ENCODE measurements at places on chromosomes 12 and 14.

DNA sequence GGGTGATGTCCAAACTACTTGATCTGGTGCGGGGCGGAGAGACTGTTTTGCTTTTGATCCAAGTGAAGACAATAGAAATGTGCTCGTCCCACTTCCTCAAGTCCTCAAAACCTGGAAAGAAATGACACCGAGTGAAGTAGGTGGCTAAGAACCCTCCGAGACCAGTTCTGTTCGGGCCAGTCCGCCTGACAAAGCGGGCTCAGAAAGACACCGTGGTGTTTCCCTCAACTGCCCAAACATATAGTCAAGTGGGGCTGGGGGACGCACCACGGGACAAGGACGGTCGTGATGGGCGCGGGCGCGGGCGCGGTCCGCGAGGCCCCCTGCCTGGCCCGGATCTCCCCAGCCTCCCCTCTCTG is 1.6 kb downstream of the PHLDA1 start:
- DNase-seq, result no peak

GRCh38 chr12:4148418-4149056 is 125.0 kb upstream of the CCND2 start:
- no peak for DNase-seq

- DNase-seq, result peak; percentile 97
These were observed at the start of gene FOXG1 for GRCh38 chr14:28766469-28766955. Gene FOXG1, plus strand, starts transcription at chr14:28766787. Its CDS starts 493 bp downstream, at chr14:28767280.

DNA sequence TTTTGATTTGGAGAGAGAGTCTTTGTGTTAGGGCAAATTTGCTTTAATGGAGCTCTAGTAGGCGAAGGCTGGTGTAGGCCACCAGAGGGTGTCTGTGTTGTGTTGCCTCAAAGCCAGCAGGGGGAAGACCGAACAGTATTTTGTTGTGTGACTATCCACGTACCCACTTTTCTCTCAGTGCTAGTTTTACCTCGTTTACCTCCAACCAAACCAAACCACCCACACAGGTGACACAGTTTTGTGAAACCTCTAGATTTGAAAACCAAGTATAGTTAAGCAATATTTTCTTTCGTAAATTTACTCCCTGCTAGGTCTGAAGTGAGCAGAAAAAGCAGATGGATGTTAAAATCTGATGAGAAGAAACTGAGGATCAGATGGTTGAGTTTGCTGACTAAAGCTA is 36.3 kb upstream of the NPFF start:
- peak; percentile 15 for DNase-seq

DNA sequence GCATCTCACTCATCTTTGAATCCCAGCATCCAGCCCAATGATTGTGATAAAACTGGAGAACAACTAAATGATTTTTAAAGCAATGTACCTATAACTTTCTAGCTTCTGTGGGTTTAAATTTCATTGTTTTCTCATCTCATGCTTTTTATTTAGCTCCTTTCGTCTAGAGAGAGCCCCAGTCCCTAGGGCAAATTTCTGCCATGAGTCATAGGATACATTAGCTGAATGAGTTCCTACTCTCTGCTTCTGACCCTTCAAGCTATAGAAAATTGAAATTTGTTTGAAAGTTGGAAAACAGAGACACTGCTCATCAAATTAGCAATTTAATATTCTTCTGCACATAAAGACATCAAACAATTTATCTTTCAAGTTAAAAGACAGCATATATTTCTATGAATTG is 113.9 kb downstream of the KIF21A start:
- no peak for DNase-seq

DNA sequence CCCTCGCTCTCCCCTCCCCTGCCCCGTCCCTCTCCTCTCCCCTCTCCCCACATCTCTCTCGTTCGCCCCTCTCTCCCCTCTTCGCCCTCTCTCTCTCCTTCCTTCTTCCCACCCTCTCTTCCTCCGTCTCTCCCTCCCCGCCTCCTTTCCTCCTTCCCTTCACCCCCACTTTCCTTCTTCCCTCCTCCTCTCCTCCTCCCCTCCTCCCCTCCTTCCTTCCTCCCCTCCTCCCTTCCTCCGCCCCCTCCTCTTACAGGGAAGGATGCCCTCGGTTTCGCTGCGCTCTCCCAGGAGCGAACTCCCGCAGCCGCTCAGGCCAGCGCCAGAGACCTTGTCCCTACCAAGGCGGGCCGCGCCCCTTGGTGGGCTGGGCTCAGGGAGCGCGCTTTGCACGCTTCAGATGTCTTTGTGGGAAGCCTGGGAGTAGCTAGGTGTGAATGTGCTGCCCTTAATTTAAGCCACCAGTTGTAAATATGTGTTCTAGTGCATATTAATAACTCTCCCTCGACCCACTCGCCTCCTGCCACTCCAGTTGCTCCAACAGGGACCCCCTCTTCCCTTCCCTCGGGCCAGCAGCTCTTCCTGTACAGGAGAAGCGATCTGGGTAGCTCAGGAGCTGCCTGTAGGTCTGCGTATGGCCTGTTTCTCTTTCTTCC is 13.3 kb upstream of the MAP3K9 start:
- DNase-seq, result no peak

- no peak for DNase-seq
These were observed 7.0 kb upstream of the B4GALNT3 start for GRCh38 chr12:452667-453210.

DNA sequence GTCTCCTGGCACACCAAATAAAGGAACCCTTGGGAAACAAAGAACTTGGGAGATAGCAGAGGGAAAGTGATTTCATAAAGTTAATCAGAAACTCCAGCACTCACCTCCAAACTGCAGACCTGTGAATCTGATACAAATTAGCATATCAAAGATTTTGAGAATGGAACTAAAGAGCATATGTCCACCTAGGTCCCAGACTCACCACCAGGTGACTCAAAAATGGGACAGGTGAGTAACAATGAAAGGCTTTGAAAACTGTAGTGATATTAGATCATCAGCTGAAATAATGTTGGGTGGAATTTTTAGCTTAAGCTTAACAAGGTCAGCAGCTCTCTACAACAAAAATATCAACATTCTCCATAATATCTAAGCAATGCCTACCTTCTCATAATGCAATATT is 214.8 kb downstream of the RERGL start:
- no peak for DNase-seq

- DNase-seq, result no peak
These were observed 282.1 kb downstream of the TMTC2 start for GRCh38 chr12:82968631-82969367.

DNA sequence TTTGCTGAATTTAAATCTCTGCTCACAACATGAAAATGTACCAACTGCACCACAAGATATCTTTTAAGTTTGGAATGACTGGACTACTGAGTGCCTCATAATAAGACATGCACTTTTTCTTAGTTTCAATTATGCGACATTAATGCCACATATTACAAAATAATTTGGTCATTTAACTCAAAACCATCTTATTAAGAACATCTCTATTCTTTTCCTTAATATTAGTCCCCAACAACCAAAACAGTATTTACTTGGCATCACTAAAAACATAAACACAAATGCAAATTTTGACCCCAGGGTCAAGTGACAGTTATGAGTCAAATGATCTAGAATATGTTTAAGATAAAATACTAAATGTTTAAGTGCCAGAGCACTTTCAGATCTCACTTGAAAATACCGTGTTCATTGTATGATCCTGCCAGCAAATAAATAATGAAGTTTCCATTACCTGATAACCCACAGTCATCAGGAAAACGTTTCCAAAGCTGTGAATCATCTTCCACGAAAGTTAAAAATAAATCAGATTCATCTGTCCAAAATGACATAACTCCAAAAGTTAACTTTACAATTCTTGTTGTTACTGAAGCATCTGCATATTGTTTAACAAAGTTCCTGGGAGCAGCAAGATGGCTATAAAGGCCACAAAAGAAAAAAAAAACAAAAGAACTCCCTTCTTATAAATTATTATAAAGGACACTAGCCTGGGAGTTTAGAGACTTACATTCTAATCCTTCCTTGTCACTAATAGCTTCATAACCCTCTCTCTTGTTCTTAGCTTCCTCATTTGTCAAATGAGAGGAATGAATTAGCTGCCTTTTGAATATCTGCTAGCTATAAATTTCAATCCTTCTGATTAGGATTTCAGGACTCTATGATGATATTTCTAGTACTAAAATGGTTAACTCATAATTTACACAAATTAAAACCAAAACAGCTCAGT is 30.5 kb upstream of the AP4S1 start:
- no peak for DNase-seq

DNA sequence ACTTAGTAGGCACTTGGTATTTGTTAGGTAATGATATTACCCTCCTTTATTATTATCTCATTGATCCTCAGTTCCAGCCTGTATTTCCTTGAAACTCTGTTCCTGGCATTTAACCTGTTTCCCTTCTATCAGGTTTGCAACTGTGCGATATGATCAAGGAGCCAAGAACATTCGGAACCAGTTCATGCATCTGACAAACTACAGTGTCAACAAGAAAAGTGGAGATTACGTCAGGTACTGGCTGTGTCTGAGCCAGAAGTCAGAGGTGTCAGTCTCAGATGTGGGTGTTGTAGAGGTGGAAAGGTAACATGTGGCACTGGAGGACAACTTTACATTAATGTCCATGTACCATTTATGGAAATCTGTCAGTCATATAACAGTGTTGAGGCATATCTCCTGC is 56.7 kb downstream of the TTLL5 start:
- DNase-seq, result no peak

GRCh38 chr12:116222358-116222757 is 55.1 kb downstream of the MED13L start:
- DNase-seq, result no peak

- DNase-seq, result no peak
These were observed 86.1 kb upstream of the LMO3 start for GRCh38 chr12:16692099-16692498.

- DNase-seq, result no peak
These were observed 421 bp downstream of the FCF1 start for GRCh38 chr14:74713395-74713735.

GRCh38 chr14:75340921-75341320 is 62.3 kb downstream of the FOS start:
- DNase-seq, result no peak

DNA sequence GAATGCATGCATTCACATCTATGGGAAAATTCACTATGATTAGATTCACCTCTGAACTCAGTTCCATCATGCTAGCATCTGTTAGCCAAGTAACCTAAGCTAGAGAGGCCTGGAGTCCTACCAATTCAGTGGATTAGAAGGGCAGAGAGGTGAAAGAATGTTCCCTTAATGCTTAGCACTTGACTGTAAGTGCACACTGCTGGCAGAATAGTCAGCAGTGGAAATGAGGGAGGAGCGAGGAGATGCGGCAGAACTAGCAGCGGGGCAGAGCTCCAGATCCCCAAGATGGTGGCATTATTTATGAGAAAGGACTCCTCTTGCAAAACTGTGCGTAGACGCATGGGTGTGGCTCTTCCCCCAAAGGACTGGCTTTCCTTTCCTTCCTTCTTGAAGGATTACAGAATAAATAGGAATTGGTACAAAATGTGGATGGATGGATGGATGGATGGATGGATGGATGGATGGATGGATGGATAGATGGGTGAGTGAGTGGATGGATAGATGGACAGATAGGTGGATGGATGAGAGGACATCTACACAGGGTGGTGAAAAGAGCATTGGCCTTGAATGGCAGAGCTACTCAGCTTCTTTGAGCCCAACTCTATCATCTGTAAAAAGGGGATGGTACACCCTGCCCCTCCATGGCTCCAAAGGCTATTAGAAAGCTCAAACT is 227.2 kb downstream of the CHST11 start:
- no peak for DNase-seq

- DNase-seq, result no peak
These were observed 5.1 kb downstream of the SLC4A8 start for GRCh38 chr12:51429700-51430099.

DNA sequence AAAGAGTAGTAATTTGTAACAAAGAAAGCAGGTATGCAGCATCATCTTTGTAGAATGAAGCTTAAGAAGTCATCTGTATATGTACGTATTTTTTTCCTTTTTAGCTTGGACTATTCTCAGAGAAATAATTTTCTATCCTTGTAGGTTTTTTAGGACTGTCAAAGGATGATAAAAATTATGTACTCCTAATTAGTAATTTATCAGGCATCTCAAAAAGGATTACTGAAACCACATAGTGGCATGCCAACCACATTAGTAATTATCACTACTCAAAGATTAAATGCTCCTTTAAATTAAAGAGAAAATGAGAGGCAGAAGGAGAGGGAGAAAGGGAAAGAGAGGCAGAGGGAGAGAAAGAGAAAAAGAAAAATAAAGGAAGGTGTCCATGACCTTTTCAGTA is 17.3 kb downstream of the TTC8 start:
- no peak for DNase-seq

- DNase-seq, result no peak
These were observed 165.1 kb upstream of the LMNTD1 start for GRCh38 chr12:25718081-25718731.

DNA sequence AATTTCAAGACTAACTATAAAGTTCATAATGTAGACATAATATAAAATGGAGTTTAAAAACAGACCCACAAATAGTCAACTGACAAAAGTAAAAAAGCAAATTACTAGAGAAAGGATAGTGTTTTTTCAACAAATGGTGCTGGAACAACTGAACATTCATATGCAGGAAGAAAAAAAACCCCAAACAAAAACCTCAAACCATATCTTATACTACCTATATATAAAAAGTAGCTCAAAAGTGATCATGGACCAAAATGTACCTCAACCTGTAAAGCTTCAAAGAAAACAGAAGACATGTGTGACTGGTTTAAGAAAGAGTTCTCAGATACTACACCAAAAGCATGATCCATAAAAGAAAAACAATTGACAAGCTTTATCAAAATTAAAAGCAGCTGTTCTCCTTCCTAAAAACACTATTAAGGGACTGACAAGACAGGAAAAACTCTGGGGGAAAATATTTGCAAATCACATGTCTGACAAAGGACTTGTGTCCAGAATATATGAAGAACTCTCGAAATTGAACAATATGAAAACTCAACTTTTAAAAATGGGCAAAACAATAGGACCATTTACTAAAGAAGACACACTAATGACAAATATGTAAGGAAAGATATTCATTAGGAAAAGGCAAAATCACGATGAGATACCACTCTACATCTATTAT is 22.7 kb upstream of the ARID4A start:
- no peak for DNase-seq

DNA sequence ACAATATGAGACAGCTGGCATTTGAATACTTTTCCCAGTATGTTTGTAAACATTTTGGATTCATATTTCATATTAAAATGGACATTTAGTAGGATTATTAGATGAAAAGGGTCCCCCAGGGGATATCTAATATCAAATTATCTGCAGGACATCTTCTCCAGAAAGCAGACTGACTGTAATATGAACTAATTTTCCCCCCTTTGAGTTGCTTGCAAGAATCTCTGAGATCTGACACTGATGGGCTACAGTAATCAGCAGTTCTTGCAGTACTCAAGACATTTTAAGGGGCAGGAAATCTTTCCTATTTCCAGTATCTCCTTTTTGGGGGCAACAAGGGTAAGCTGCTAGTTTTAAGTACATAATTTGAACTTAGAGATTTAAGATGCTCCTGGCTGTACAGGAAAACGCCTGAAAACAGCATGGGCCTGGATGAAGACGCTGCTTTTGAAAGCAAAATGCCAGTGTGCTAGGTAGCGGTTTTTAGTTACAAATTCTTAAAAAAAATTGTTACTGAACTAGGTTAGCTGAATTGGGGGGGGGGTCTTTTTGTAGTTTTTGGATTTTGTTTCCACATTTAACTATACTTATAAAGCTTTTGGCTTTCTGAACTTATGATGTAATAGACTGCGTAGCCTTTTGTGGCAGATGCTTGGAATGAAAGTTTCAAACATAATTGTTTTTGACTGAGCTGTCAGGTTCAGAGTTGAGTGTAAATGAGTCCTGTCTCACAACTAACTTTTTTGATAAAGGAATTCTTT is 2.2 kb downstream of the FRMD6 start:
- DNase-seq, result no peak

Measured in NCI-H748 treated with DMSO at 0.1 percent for 48 hours (cell line).